ENCODE measurements at places on chromosomes 11 and 22.

DNA sequence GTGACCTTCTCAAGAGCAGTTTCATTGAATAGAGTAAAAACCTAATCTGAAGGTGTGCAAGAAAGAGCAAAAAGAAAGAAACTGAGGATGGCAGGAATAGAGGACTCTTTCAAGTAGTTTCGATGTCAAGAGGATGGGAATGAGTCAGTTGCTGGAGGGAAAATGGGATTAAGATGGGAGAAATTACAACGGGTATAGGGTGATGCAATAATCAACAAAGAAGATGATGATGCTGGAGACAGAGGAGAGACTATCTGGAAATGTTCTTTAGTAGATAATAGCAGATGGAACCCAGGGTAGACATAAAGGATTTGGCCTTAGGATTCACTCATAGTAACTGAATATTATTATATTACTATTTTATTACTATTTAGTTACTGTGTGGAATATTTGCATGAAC, 189.4 kb downstream of the GRIA4 start:
- no peak for DNase-seq

- peak; percentile 97 for DNase-seq
These were observed 73.6 kb upstream of the SUSD2 start for GRCh38 chr22:24107661-24108060.

- DNase-seq, result no peak
These were observed 16.1 kb upstream of the NRIP3 start for GRCh38 chr11:9019861-9020260.

GRCh38 chr11:2511421-2512369, 66.9 kb downstream of the KCNQ1 start:
- peak; percentile 68 for DNase-seq

DNA sequence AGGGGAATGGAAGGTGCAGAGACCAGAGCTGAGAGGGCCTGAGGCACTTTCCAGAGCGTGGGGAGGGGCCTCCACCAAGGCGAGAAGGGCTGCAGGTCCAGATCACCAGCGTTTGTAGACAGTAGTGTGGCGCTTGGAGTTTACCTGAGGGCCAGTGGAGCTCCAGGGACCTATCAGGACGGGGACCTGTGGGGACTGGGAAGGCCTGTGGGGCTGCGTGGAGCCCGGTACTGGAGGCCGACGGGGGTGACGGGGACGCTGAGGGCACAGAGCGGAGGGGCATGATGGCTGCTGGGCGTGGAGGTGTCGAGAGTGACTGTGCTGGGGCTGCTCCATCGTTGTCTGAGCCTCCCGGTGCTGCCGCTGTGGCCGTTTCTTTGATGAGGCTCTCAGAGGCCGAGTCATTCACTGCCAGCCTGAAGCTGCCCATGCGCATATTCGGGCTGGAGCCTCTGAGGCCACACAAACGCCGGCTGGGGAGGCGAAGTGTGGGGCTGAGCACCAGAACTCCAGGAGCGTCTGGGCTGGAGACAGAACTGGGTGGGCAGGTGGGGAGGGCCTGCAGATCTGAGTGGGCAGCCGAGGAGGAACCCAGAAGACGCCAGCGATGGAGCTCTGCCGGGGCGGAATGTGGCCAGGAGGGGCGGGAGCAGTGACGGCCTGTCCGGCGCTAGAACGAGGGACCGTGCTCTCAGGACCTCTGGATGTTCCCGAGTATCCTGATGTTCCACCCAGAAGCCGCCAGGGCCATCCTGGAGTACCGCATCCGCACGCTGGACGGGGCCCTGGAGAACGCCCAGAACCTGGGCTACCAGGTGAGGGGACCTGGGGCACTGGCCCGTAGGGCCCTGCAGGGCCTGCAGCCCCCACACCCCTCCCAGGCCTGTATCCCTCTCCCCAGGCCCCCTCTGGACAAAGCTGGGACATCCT, 2.6 kb downstream of the PGGHG start:
- peak; percentile 64 for DNase-seq

- DNase-seq, result no peak
These were observed 19.2 kb downstream of the PDE2A start for GRCh38 chr11:72655014-72655413.

DNA sequence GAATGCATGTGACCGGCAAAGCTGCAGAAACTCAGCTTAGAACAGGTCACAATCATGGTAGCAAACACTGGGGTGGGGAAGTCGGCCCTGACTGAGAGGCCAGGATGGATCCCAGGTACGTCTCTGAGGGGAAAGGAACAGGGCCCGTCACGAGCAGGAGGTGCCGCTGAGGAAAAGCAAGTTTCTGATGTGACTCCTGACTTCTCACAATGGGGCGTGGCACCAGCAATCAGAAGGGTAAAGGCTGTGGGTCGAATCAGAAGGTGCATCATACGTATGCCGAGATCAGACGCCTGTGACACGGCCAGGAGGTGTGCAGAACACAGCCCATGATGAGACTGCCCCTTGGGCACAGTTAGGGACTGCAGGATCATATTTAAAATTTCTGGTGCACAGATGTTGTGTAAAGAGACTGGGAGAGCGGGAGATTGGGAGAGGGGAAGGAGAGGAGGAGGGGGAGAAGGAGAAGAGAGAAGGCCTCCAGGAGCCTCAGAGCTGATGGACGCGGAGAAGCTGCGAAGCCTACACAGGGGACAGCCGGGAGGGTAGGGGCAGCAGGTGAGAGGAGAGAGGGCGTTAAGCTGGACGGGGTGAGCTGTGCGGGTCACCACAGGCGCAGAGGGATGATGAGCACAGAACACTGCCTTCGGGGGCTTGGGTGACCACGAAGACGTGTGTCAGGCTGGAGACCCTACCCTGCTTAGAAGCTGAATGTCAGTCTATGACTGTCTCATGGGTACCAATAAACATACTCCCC, 30.7 kb downstream of the KRTAP5-5 start:
- no peak for DNase-seq

DNA sequence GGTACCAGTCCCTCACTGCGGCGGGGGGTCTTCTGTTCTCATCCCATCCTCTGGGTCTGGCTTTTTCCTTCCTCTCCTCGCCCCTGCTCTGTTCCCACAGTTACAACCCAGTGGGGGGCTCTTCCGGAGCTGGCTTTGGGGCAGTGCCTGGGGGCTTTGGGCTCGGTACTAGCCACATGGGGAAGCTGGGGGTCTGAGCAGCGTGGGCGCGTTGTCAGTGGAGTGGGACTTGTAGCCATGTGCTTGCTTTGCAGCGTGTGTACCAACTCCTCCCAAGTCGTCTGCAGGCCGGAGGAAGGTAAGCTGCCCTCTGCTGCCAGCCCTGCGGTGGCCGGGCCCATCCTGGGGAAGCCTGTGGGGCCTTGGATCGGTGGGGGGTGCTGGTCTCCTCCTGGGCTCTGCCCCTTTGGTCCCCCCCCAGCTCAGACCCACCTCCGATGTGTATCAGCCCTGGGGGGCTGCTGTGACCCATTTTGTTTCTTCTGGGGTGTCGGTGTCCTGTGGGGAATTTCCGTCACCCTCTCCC, 17.5 kb downstream of the MUC2 start:
- DNase-seq, result no peak

DNA sequence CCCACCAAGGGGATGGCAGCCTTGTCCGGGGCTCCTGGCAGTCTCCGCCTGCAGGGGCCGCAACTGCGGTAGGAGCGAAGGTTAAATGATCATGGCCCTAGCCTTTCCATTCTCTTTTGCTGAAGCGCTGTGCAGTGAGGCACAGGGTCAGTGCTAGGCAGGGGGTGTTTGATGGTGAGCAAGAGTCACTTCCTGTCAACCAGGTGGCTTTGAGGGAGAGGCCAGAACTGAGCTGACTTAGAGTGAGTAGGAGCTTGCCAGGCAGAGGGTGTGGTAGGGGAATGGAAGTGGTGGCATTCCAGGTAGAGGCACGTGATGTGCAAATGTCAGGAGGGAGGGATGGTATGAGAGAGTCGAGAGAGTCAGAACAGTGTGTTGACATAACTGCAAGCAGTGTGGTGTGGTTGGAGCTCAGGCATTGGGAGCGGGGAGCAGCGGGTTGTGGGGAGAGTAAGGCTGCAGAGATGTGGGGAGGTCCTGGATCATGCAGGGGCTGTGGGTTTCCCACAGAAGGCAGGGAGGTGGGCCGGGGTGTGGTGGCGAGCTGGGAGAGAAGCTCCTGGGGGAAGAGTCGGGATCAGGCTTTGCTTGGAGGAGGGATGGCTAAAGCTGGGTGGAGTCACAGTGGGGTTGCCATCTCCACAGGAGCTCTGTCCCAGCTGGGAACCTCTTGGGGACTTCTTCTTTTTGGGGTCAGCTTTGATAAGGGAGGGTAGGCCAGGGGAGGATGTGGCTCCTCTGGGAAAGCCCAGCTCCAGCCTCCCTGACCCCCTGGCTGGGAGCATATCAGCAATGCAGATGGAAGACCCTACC, 33.3 kb downstream of the AMPD3 start:
- no peak for DNase-seq

DNA sequence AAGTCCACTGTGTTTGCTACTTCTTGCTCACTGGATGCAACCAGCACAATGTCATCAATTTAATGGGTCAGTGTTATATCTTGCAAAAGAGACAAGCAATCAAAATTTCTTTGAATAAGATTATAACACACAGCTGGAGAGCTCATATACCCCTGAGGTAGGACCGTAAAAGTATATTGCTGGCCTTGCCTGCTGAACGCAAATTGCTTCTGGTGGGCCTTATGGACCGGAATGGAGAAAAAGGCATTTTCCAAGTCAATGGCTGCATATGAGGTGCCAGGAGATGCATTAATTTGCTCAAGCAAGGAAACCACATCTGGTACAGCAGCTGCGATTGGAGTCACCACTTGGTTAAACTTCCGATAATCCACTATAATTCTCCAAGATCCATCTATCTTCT, 119.1 kb downstream of the ZNF280B start:
- DNase-seq, result no peak

DNA sequence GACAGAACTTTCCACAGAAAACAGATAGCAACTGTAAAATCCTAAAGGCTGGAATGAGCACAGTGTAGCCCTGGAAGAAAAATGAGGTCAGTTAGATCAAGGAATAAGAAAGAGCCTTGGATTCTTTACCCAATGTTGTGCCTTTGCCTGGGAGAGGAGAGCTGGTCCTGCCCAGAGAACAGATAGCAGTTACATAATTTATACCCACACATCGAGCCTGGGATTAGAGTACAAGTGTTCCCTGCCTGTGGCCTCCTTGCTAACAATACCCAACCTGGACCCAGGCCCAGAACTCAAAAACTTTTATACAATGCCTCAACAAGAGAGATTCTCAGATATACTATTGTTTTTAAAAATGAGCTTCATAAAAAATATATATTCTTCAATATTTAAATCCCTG, 1998.4 kb downstream of the LRRC4C start:
- DNase-seq, result no peak

GRCh38 chr11:64225608-64226506, at the start of the genes NUDT22 and TRPT1:
NUDT22 (plus strand) TSS chr11:64226274; CDS start chr11:64226653, 379 bp downstream.
TRPT1 (minus strand) TSS chr11:64226186; CDS start chr11:64225860, 326 bp downstream.
- peak; percentile 96 for DNase-seq

DNA sequence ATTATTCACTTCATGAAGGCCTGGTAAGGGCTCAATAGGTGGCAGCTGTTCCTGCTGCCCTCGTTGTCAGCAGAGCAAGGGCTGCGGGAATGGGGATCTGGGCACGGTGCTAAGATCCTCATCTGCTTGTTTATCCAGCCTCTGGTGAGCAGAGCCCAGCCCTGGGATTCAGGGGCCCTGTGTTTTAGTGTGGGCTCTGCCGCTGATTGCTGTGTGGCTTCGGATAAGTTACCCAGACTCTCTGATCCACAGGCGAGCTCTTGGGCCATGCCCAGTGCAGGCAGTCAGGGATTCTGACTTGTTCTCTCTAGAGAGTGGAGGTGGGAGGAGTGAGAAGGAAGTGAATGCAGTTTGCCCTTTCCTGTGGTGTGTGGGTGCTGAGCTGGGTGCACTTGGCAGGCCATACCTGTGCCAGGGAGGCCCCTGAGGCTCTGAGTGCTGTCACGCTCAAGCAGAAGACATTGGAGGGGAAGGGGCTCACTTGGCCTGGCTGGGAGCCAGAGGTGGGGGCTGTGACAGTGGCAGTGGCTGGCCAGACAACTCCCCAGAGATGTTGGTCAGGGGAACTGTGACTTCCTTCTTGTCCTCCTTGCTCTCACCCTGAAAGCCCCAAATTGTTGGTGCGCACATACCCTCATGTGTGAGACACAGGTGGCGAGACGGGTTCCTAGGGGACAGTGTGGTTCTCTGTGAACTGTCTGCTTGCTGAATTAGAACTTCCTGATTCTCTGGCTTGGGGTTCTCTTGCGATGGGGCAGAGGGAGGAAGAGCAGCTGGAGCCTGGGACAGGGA, 43.7 kb downstream of the CD82 start:
- no peak for DNase-seq

- no peak for DNase-seq
These were observed 2.5 kb downstream of the MRGPRG start for GRCh38 chr11:3216027-3216525.

DNA sequence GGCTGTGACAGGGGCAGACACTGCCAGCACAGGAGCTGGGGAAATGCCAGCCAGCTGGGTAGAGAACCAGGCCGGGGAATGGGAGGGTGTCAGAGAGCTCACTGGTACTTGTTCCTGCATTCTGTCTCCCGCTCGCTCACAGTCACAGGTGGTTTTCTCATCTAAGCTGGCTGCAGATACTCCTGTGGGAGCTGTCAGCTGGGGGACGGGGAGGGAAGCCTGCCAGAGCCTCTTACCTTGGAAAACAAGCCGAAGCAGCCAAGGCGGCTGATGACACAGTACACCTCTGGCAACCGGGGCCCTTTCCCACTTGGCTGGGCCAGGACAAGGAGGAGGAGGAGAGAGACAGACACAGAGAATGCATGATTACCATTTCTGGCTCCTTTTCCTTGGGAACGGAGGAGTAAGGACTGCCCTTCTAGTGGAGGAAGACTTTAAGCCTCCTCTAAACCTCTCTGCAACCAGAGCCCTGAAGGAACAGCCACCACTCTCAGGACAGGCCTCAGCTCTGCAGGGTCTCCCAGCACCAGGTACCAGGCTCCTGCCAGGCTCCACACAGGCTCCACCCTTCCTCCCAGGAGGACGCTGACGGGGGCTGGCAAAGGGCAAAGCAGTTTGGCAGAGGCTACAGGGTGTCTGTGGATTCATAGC, 25.1 kb downstream of the RPL27A start:
- peak; percentile 99 for DNase-seq

- no peak for DNase-seq
These were observed 94.6 kb upstream of the OR9G4 start for GRCh38 chr11:56842814-56843794.

GRCh38 chr11:44564166-44564565, 1.3 kb upstream of the CD82 start:
- no peak for DNase-seq

GRCh38 chr11:2213384-2213842, 41.8 kb upstream of the TH start:
- peak; percentile 50 for DNase-seq

- DNase-seq, result no peak
These were observed 7.3 kb downstream of the YAP1 start for GRCh38 chr11:102117472-102118113.

GRCh38 chr22:31584804-31585160, 77.2 kb downstream of the PISD start:
- DNase-seq, result no peak

GRCh38 chr11:26987731-26988130, 6.2 kb upstream of the FIBIN start:
- DNase-seq, result no peak

GRCh38 chr22:48908547-48908946, 919.1 kb downstream of the BRD1 start:
- DNase-seq, result peak; percentile 27

DNA sequence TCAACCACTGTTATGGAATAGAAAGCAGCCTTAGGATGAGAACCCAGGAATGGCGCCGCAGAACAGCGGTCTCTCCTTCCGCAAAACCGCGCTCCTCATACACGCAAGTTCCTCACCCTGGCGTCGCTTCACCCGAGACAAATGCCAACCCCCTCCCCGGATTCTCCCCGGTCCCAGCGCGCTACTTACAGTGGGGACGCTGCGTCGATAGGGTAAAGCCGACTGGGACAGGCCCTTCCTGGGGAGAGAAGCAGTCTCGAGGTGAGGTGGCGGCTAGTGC, 287 bp downstream of the RPS13 start:
- DNase-seq, result no peak
